Activated naive CD8-positive, alpha-beta T cell treated with anti-CD3 and anti-CD28 coated beads, Interleukin-2, amount 10 ng/mL, durations not matched to agents 7 days and 5 days (primary cell): ENCODE measurements at places on chromosomes 7 and 10. TPM values are rescaled to one million over a fixed set of nuclear protein-coding genes. Genes with fewer than 3 reads are reported as not detected.

CELF2 gene
- 168 TPM for total RNA-seq

CALY gene
- 3.1 TPM for total RNA-seq

NOLC1 gene
- 78.3 TPM for total RNA-seq

DNA sequence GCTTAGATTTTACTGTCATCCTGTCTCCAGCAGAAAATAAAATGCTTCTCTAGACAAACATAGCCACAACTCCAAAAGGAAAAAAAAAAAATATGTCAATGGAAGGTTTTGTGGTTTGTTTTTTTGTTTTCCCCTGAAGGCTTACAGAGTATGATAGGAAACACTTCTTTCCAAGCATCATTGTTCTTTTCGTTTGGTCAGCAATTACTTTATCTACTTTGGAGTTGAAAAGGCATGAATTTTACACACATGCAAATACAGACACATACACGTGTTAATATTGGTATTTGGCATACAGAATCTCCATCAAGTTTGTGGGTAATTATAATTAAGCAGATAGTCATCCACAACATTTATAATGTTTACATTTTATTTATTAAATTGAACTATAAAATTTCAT is 496.9 kb upstream of the MBL2 start:
- no peak for DNase-seq

- no peak for DNase-seq
Measured at GRCh38 chr10:112977426-112977898, 27.4 kb downstream of the TCF7L2 start.

DNA sequence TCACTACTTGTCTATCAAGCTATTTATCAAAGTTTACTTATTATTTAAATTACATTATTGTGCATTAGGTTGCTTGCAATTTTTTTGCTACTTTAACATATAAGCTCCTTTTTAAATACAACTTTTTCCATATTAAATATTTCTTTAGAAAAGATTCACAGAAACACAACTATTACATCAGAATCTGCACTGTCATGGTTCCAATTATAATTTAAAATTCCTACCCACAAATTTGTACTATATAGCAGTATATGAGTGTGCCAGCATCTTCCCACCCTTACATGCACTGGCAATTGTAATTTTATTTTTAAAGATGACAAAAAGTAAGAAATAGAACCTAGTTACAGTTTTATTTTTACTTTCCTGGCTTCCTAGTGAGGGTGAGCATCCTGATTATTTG is 15.8 kb downstream of the MINDY3 start:
- no peak for DNase-seq

DNA sequence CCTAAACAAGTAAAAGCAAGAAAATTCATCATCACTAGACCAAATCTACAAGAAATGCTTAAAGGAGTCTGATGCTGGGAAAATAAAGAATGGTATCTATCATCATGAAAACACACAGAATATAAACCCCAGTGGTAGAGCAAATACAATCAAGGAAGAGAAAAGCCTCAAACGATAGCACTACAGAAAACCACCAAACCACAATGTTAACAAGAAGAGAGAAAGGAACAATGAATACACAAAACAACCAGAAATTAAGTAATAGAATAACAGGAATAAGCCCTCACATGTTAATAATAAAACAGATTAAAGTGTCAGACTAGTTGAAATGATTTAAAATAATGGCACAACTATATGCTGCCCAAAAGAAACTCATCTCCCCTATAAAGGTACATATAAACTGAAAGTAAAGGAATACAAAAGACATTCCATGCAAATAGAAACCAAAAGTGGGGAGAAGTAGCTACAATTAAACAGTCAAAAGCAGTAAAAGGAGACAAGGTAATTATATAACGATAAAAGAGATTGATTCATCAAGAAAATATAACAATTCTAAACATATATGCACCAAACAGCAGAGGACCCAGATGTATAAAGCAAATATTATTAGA is 77.3 kb downstream of the JMJD1C start:
- DNase-seq: no peak

DNA sequence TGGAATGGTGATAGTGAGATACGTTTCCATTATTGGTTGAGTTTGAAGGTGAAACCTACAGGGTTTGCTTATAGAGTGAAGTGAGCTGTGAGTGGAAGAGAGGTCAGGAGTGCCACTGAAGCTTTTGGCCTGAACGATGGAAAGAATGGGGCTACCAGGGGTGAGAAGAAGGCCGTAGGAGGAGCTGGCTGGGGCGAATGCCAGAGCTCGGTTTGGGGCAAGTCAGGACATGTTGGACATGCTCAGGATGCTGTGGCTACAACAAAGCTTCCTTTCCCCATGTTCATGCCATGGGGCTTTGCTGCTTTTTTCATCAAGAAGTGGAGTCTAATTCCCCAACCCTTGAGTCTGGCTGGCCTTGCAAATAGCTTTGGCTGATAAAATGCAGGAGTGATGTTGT is 253.7 kb downstream of the GLRX3 start:
- no peak for DNase-seq

- DNase-seq: no peak
Measured at GRCh38 chr7:148204639-148205304, 385.8 kb upstream of the C7orf33 start.
